ENCODE measurements at places on chromosomes 6 and 20.

- DNase-seq, result no peak
These were observed 1.3 kb downstream of the ADGRG6 start for GRCh38 chr6:142303176-142303533.

DNA sequence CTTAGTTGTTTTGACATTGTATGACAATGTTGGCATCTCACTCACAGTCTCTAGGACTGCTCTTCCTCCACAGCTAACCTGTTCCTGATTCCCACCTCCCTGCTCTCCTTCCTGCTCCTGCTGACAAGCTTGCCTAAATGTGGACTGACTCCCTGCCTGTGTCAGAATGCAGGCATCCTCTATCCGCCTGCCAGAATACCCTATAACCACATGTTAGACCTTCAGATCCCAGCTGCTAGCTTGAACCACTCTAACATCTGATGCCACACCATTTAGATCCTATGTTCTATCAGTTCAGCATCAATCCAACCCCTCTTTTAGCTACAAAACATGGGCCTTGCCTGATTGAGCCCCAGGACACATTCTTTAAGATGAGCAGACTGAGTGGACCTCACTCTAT, 12.2 kb downstream of the FILIP1 start:
- no peak for DNase-seq

GRCh38 chr6:28634761-28635546, 109.3 kb downstream of the GPX5 start:
- DNase-seq, result no peak

DNA sequence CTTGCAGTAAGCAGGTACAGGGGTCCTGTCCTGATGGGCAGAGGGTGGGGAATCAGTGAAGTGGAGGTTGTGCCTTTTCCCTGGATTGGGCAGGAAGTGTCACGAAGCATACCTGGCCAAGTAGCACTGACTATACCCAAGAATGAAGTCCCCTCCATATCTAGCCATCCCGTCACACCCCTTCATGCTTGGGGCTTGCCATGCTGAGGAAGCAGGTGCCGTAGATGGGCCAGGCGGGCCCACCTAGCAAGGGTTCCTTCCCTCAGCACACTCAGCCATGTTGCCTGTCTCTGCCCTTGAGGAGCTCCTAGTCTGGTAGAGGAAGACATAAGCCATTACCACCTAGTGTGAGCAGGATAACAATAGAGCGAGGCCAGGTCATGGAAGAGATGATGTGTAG, 33.5 kb downstream of the EIF2S2 start:
- no peak for DNase-seq

GRCh38 chr6:16762550-16763477, 1.6 kb upstream of the ATXN1 start:
- peak; percentile 31 for DNase-seq

DNA sequence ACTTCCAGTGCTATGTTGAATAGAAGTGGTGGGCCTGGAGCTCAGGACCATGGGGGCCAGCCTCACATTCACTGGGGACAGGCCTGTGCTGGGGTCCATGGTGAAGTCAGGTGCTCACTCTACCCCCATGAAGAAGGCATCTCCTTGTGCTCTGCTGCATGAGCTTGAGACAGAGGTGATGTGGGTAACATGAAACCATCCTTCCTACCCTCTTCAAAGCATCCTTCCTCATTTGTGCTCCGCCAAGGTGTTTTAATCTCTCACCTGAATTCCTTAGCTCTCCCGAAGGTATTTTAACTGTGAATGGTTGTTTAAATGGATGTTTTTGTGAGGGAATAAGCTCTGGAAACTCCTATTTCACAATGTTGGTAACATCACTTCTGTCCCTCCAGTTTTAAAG, 209.6 kb upstream of the PCSK2 start:
- no peak for DNase-seq

DNA sequence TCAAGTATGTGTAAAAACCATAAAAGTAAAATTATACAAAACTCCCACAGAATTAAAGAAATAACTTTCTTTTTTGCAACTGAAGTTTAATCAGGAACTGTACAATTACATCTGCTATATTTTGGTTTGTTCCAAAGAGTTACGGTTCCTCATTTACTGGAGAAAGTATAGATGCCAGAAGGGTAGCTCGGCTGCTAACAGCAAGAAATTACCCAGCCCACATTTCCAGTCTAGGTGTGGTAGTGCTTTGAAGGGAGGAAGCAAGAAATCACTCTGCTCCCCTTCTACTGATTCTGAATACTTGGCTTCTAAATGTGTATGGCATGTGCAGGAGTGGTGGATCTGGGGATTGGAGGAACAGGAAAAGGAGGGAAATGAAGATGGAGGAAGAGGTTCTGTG, 441.3 kb downstream of the CDC5L start:
- no peak for DNase-seq

- DNase-seq, result no peak
These were observed 372.2 kb downstream of the NRN1 start for GRCh38 chr6:5634525-5634924.

DNA sequence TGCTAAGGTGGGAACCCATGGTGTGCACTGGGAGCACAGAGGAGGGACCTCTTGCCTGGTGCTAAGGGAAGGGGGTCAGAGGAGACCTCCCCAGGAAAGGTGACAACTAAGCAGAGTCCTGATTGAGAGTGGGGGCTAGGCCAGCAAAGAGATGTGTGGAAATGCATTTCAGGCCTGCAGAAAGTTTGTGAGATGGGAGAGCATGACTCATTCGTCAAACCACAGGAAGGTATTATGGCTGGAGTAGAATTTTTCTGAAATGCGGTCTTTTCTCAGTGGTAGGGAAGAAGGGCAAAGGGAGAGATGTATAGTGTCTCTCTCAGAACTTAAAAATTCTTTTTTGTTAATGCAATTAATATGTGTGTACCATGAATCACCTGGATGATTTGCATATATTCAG, 23.6 kb upstream of the EDN1 start:
- no peak for DNase-seq

DNA sequence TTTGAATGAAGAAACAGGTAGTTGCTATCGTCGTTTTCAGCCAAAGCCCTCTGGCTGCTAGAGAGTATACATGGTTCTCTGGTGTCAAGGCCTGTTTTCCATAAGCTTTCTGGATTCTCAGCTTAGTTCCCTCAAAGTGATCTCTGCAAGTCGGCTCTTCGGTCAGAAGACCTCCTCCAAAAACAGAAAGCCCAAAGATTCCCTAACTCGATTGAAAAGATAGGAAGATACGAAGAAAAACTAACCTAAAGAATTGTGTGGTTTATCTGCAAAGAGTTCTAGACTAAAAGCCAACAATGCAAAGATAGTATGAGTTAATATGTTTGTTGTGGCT, 545 bp upstream of the ASCC3 start:
- DNase-seq, result no peak

GRCh38 chr6:56865081-56865875, 89.6 kb upstream of the BEND6 start:
- no peak for DNase-seq

GRCh38 chr6:13373488-13373886, 45.1 kb upstream of the TBC1D7 start:
- no peak for DNase-seq

DNA sequence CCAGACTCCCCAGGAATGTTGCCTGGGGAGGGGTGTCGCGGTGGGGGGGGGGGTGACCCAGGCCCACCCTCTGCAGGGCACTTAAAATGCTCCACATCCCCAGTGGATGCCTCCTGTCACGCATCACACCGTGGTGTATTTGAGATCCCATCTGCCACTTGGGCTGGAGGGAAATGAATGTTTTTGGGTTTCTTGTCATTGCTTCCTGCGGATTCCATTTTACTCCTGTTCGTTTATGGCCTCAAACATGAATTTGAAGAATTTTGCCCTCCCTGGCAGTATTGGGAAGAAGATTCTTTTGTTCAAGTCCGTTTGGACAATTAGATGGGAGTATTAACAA, 544 bp upstream of the KHDC1 start:
- no peak for DNase-seq

GRCh38 chr6:130900913-130901312, 73.7 kb downstream of the SMLR1 start:
- DNase-seq, result no peak

GRCh38 chr20:25338112-25339023, 52.3 kb downstream of the ABHD12 start:
- no peak for DNase-seq

- DNase-seq, result no peak
These were observed 5.1 kb downstream of the CCR6 start for GRCh38 chr6:167127785-167128531.

DNA sequence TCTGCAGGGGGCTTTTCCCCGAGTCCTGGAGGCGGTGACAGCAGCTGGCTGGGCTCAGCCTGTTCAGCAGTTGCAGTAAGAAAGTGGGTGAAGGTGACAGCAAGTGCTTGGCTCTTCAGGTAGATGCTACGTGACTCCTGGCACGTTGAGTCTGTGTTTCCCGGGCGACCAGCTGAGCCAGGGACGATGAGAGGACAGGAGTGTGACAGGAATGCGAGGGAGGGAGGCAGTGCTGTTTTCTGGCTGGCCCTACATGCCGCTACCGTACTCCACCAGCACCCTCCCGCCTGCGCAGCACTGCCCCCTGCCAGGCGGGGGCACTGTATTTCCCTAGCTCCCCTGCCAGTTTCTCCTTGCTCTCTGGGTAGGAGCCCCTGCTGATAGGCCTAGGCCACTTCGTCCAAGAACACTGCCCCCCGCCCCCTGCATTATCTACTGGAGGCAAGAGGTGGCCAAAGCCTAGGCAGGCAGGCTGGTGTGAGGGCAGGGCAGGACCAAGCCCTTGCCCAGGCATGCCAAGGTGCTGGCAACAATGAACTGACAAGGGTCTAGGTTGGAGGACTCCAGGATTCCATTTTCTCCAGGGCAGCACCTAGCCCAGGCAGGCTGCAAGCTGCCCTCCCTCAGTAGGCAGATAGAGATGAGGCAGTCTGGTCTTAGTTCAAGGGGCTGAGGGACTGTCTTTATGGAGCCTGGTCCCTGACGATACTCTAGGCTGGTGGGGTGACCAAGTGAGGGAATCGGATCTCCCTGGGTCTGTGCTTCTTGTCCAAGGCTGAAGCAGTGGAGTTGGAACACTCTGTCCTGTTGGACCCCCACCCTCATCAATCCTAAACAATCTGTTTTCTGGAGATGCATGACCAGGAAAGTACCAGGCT, 19.2 kb downstream of the MRPS18A start:
- DNase-seq, result peak; percentile 75

GRCh38 chr6:84763886-84764331, 489 bp downstream of the TBX18 start:
- DNase-seq, result no peak

DNA sequence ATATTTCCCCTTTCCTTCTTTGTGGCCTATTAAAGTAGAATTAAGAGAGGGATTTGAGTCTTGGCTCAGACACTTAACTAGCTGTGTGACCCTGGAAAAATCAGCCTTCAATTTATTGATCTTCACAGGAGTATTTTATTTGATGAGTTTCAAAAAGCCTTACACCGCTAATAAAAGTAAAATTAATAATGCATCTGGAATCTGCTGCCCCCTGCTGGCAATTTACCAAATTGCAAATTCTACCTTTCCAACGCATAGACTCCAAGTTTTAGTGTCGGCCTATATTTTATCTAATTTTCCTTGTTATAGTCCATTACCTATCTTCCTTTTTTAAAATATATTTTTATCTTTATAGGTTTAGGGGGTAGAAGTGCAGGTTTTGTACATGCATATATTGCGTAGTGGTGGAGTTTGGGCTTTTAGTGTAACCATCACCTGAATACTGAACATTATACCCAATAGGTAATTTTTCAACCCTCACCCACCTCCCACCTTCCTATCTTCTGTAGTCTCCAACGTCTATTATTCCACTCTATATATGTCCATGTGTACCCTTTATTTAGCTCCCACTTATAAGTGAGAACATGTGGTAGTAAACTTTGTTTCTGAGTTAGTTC, 46.3 kb downstream of the GOPC start:
- no peak for DNase-seq

DNA sequence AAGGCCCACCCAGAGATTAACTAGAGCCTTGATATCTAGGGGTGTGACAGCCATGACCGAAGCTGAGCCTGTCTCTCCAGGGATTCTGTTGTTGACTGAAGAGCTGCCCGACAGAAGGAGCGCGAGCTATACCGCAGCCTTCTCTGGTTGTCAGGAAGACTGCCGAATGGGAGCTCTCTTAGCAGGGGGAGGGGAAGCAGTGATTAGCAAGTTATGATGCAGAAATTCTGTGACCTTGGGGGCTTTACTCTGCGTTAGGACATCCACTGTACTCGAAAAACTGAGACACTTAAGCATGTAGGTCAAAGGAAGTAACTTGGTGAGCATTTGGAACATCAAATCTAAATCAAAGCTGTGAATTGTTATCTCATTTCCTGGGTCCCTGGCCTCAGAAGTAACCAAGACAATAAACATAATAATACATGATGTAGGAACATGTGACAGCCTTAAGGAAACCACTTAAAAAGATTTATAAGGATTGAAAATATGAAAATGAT, 84.7 kb downstream of the MAP3K4 start:
- DNase-seq, result no peak

- DNase-seq, result no peak
These were observed 78.2 kb upstream of the TBX18 start for GRCh38 chr6:84842525-84843166.

DNA sequence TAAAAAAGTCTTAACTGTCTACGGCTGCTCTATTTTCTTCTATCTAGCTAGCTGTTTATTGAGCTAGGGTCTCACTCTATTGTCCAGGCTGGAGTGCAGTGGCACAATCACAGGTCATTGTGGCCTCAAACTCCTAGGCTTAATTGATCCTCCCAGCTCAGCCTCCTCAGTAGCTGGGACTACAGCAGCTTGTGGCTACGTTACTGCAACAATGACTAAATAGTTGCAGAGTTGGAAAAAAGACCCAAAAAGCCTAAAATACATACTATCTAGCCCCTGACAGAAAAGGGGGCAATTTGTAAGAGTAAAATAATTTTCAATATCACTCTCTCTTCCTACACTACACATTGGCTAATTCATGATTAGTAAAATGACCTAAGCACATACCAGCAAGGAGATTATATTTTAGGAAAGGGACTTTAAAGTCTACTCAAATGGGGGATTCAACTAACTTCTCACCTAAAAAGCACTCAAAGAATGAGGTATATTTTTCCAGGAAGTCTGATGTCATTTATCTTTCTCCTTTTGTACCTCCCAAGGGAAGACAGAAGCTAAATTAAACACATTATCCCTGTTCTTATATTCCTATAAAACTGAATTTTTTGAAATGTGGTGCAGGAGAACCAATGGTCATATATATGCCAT, 82.8 kb downstream of the ZMYND8 start:
- DNase-seq, result no peak

GRCh38 chr20:51462566-51463276, 79.8 kb downstream of the NFATC2 start:
- no peak for DNase-seq

DNA sequence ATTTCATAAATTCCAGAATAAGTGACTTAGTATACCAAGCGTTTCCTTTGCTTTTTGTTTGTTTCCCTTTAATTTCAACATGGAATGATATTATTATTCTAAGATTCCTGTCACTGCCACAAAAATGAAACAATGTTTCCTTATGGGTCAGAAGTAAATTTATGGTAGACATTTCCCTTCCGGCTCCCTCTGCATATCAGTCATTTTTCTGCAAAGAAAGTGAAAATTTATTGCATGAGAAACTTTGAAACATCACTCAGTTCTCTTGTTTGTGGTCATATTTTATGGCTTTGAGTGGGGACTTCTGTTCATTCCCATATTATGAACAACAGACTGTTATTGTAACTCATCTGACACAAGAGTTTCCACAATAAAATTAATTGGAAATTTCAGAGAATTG, 97.8 kb downstream of the NKAIN2 start:
- DNase-seq, result no peak

Measured in NCI-H187 treated with DMSO at 0.1 percent for 48 hours (cell line).